Omental fat pad (tissue), 4 donors: ENCODE measurements at places on chromosomes 12 and 14. TPM values are rescaled to one million over a fixed set of nuclear protein-coding genes. Genes with fewer than 3 reads are reported as not detected.

RD3L gene
- total RNA-seq, result not detected

PGF gene
- total RNA-seq, result 4.7 TPM

NID2 gene
- 33.3 TPM for total RNA-seq

CCDC197 gene
- not detected for total RNA-seq

KRT86 gene
- total RNA-seq, result not detected

GNG2 gene
- total RNA-seq, result 51.7 TPM

MMP19 gene
- total RNA-seq, result 616 TPM

POTEG gene
- total RNA-seq, result not detected

MDGA2 gene
- total RNA-seq, result not detected

ERBB3 gene
- total RNA-seq, result 7.6 TPM

KLRC1 gene
- total RNA-seq, result 0.48 TPM

DEPDC4 gene
- total RNA-seq, result not detected

PPP4R4 gene
- 1.5 TPM for total RNA-seq

P2RX2 gene
- 2.8 TPM for total RNA-seq

NINJ2 gene
- 20.2 TPM for total RNA-seq

CLEC2A gene
- not detected for total RNA-seq

RTN1 gene
- total RNA-seq, result 28.6 TPM

SELPLG gene
- total RNA-seq, result 45.6 TPM

ASB2 gene
- 2.4 TPM for total RNA-seq

CHPT1 gene
- 51.1 TPM for total RNA-seq

C1QL4 gene
- total RNA-seq, result 1.1 TPM

CLEC14A gene
- total RNA-seq, result 10.4 TPM
